ENCODE measurements at places on chromosomes 3 and 15.

DNA sequence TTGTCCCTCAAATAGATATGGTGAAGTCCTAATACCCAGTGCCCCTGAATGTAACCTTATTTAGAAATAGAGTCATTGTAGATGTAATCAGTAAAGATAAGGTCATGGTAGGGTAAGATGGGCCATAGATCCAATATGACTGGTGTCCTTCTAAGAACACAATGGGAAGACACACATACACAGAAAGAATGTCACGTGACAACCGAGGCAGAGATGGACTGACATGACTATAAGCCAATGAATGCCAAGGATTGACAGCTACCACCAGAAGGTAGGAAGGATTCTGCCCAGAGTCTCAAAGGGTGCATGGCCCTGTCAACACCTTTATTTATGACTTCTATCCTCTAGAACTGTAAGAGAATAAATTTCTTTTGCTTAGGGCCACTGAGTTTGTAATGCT lies 231.2 kb downstream of the IL5RA start:
- DNase-seq: no peak

DNA sequence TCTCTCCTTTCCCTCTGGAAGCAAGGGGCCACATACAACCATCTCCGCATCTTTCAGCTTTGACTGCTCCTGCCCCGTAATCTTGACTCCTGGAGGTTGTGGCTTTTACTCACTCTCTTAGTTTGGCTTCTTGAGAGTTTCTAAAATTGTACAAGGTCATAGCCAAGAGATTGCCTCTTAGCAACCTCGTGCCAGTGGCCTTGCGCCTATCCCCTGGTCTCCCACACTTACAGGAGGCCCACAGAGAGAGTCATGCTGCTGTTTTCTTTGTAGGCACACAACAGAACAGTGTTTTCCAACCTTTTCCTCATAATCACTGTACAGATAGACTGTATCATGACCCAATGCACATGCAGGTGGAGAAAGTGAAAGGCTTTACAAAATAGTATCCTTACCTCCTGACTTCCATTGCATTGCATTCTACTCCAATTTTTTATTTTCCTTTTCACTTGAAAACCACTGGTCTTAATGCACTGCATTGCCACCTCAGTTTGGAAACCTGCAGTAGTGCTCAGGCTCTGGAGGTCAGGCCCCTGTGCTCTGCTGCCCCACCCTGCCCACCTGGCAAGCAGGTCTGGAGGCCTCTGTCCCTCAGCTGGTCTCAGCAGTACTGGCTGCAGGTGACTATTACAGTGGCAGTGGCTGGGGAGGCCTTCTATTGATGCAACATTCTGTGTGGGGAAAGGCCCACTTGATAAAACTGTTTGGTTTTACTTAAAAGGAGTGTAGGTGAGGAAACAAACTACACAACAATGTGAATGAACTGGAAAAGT lies 156.2 kb downstream of the DNAJB8 start:
- DNase-seq: no peak

GRCh38 chr3:123289391-123290106 lies 87.8 kb downstream of the SEC22A start:
- DNase-seq: no peak

DNA sequence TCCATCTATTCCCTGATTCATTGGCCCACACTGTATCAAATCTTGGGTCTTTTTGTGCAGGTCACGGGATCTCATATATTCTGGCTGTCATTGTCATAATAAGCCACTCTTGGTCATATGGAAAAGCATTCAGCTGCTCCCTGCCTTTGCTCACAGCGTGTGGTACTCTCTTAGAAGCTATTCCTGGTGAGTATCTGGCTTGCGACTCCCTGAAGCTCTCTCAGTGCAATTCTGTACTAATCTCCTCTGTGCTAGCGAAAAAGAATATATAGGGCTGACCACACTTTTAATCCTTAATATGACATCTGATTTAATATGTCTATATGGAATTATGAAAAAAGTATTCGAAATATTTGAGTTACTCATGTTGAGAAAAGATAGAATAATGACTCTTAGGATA lies 440.8 kb upstream of the GBE1 start:
- no peak for DNase-seq

GRCh38 chr15:93587059-93587521 lies 498.1 kb upstream of the RGMA start:
- DNase-seq: no peak

DNA sequence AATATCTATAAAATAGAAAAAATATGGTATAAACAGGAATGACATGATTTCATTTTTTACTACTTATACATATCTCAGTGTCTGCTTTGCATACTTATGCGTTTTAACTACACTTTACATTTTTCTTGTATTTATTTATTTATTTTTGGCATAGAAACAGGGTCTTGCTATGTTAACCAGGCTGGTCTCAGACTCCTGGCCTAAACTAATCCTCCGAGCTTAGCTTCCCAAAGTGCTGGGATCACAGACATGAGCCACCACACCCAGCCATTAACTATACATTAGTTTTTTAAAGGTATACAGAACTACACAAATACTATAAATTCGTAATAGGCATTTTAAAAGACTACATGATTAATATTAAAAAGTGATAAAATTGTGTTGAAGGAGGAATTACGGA lies 9.1 kb downstream of the ADAM10 start:
- no peak for DNase-seq

- DNase-seq: no peak
Measured at GRCh38 chr15:69338535-69339213, 40.0 kb downstream of the PAQR5 start.

DNA sequence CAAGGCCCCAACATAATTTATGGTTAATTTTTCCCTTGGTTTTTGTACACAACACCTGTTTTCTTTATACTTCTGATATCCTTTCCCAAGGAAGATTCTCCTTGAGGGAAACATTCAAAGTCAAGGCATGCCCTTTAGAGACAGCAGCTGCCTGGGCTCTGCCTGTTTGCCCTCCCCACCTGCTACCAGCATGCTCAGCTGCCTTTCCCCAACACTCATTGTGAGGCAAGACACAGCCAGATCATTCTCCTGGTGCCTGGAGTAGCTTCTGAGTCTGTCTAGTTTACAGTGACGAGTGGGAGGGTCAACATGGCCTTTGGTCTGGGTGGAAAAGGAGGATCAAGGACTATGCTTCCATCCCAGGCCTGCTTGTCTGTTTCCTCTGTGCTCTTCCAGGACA lies 132.5 kb downstream of the EPHB1 start:
- DNase-seq: no peak

DNA sequence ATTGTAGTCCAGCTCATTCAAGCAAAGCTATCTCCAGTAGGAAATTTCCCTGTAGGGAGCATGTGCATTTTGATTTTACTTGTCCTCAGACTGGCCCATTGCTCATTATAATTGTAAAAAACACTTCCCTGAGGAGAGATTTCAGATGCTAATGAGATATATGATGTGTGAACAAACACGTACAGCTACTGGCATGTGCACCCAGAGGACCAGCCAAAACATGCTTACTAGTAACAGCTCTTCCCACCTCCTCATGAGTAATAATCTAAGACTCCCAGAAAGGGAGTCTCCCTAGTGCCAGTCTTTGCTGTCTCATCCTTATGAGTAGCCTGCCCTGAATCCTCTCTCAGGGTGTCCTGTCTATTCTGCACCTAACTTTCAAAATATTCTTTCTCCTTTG lies 43.4 kb downstream of the FBXO22 start:
- DNase-seq: no peak

GRCh38 chr3:105067361-105067760 lies 299.3 kb upstream of the ALCAM start:
- DNase-seq: no peak

DNA sequence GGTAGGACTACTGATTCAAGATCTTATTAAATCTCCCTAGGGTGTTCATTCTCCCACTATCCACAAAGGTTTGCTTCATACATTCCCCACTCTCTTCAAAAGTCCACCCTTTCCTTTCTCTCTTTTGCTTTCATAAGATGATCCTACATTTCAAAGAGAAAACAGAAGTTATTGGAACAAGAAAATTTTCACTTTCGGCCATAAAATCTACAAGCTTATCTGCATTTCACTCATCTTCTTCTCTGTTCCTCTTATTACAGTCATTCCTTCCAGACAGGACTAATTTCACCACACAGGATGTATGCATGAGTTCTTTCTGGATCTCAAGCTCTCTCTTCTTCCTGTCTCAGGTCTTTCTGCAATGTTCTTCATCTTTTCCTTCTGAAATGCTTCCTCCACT lies 238.7 kb downstream of the ISL2 start:
- no peak for DNase-seq

GRCh38 chr3:194999491-194999890 lies 271.5 kb downstream of the XXYLT1 start:
- DNase-seq: no peak

DNA sequence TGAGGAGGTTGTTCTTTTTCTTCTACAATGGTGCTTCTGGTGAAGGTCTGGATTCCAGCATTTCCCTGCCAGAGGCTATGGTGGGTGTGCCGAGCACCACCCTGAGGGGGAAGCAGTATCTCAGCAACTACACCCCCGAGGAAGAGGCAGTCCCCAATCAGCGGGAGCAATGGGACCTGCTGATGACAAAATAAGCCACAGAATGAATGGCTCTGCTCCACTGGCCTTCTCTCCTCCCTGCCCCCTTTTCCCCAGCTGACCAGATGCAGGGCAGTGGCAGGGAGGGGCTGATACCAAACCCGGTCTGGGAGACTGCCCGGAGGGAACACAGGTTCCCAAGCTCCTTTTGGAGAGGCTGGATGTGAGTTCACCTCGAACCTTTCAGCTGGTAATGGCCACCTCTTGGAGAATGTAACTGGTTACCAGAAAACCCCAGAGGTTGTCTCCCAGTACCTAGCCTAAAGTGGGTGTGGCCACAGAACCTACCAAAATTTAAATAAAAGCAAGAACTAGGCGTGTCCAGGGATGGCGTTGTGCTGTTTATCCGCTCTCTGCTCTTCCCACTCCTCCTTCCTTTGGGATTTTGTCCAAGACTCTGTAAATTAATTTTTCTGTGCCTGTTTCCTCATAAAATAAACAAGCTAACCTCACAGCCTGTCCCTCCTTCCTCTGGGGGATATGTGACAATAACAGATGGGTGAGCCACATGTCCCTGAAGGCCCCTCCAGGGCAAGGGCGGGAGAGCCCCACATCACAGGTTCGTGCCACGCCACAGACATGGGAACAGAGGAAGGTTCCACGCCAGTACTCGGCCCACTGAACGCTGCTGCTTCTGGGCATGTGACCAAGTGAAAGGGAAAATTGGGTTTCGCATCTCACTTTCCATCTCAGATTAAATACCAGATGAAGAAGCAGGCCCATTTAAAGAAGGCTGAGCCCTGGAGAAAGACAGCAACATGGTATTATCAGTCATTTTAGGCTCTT lies 35.1 kb upstream of the SPTBN5 start:
- no peak for DNase-seq

GRCh38 chr3:46383951-46384330 lies 13.2 kb downstream of the CCR5 start:
- DNase-seq: no peak

- DNase-seq: no peak
Measured at GRCh38 chr3:175735866-175736265, 876.7 kb downstream of the NAALADL2 start.

GRCh38 chr3:46593979-46594378 lies 18.3 kb upstream of the FAM240A start:
- DNase-seq: no peak

DNA sequence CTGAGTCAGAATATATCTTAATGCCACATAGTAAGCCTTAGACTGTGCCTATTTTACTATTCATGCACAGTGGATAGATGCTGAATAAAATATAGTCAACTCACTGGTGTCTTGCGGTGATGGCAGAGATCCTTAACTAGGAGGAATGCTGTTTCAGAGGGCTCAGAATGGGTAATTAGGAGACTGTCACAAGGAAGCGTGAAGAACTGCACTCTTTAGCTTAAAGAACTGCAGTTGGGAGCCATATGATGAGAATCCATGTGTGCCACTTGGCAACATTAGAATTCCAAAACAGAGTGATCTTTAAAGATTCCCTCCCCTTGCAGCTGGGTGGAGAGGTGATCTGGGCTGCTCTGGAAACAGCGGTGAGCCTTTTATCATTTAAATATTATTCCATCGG lies 357.6 kb downstream of the MCTP2 start:
- no peak for DNase-seq

GRCh38 chr15:98144388-98144787 lies 183.9 kb downstream of the ARRDC4 start:
- no peak for DNase-seq

GRCh38 chr3:194313560-194314387 lies 37.4 kb downstream of the CPN2 start:
- no peak for DNase-seq

GRCh38 chr3:149368674-149369497 lies 8.6 kb downstream of the TM4SF1 start:
- peak; percentile 66 for DNase-seq

- DNase-seq: no peak
Measured at GRCh38 chr3:172520301-172520831, 2.9 kb downstream of the TNFSF10 start.

DNA sequence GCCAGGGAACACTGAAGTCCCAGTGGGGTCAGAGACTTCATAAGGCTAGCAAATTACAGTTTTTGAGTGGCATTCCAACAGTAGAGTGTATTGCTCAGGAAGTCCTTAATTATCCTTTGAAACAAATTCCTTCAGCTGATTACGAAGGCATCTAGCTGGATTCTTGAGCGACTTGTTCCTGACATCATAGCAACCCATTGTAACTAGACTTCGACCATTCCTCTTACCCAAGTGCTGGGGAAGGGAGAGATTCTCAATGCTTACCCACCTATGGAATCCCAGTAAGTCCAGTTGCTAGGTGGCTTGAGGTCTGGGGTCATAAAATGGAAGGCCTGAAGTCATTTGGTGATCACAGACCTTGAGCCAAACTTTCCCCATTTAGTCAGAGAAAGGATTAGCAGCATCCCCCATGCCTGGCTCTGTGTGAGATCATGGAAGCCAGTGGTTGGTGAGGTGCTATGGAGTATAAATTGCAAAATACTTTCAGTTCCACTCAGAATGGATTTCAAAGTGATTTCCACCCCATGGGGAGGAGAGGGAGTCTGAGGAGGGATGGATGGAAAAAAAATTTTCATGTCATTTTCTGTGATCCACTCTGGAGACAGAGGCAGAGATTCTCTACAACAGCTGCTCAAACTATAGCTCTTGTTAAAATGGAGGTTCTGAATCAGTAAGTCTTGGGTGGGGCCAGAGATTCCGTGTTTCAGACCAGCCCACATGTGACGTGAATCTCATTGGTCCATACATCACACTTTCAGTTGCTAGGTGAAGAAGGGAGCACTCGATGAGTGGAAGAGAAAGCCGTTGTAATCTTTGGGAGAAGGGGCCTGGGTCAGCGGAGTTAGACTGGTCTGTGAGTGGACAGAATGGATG lies 45.7 kb downstream of the CD86 start:
- no peak for DNase-seq

DNA sequence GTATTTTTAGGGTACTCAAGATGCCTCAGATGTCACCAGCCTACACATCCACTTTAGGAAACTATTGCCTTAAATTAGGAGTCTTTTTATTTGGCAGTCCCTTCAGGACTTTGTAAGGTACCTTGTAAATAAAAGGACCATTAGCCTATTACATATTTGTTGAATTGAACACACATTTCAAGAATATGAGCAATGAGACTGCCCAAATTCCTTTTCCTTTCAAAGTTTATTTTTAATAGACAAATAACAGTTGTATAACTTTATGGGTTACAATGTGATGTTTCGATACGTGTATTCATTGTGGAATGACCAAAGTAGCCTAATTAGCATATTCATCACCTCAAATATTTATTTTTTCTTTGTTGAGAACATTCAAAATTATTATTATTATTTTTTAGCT lies 176.7 kb upstream of the PDZRN3 start:
- DNase-seq: no peak

- no peak for DNase-seq
Measured at GRCh38 chr15:42724276-42724675, 12.7 kb downstream of the CDAN1 start.

GRCh38 chr3:106783231-106783630 lies 594.0 kb upstream of the CCDC54 start:
- no peak for DNase-seq

- DNase-seq: no peak
Measured at GRCh38 chr3:197736010-197736490, 654 bp downstream of the RUBCN start.

Measured in NCI-H748 treated with DMSO at 0.1 percent for 48 hours (cell line).